ENCODE measurements at places on chromosomes 12 and 14.

- DNase-seq: peak; percentile 40
Measured at GRCh38 chr12:57759360-57759980, 4.6 kb downstream of the MARCHF9 start.

- no peak for DNase-seq
Measured at GRCh38 chr14:104442107-104442551, 137.4 kb upstream of the C14orf180 start.

GRCh38 chr12:120540445-120540844 is 6.3 kb downstream of the RNF10 start:
- DNase-seq: no peak

GRCh38 chr14:105324080-105324778 is 9.7 kb downstream of the PACS2 start:
- no peak for DNase-seq
